ENCODE measurements at places on chromosomes 13 and 19. TPM values are rescaled to one million over a fixed set of nuclear protein-coding genes. Genes with fewer than 3 reads are reported as not detected.

Gene CD209
- 31.4 TPM for total RNA-seq

Gene MAP2K2
- total RNA-seq: 283 TPM

Gene IGFLR1
- 14.2 TPM for total RNA-seq

Gene OR4F17
- not detected for total RNA-seq

Gene MTUS2
- 0.28 TPM for total RNA-seq

Measured in Peyer's patch (tissue), 4 donors.